ENCODE measurements at places on chromosomes 12 and 14.

DNA sequence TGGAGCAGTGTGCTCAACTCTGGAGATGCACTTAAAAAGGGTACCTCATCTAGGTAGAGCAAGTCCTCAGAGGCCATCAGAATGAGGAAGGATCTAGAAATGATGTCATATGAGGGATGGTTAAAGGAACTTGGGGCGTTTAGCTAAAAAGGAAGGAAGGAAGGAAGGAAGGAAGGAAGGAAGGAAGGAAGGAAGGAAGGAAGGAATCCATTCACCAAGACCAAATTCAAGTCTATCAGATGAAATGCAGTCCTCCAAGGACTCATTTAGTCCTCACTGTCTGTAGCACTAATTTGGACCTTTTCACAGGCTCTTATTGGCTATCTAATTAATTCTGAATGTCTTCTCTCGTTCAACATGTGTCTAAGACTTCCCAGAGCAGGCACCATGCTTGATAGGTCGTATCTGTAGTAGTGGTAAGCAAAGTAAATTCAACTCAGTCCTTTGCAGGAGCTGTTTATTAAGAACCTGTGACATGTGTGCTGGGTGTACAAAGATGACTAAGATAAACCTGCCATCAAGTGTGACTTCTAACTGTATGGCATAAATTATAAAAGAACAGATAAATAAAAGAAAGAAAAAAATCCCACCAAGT, 63.5 kb downstream of the LLPH start:
- no peak for DNase-seq

- no peak for DNase-seq
Observed at GRCh38 chr12:124620606-124621295, 53.3 kb upstream of the NCOR2 start.

DNA sequence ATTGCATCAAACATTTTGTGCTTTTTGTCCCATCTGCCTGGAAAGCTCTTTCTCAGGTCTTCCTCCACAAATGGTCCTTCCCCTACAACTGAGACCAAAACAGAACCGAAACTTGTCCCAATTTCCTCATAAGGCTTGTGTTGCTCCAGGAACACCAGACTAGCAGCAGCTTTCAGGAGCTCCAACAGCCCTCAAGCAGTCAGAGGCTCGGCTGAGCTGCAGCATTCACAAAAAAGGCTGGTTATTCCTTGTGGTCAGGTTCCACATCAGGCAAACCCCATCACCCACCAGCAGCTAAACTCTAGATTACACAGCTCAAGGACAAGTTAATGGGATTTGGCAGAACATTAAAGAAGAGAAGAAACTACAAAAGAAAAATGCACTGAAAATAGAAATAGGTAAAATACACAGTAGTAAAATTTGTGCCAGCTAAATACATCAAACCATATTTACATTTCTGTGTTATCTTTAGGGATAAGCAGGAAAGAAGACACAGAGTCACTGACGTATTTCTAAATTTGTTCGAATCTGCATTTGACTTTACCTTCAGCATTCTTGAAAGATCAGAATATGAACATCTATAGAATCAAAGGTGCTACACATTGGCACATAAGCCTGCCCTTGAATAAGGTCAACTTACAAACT, 141.2 kb downstream of the STXBP6 start:
- DNase-seq: no peak

DNA sequence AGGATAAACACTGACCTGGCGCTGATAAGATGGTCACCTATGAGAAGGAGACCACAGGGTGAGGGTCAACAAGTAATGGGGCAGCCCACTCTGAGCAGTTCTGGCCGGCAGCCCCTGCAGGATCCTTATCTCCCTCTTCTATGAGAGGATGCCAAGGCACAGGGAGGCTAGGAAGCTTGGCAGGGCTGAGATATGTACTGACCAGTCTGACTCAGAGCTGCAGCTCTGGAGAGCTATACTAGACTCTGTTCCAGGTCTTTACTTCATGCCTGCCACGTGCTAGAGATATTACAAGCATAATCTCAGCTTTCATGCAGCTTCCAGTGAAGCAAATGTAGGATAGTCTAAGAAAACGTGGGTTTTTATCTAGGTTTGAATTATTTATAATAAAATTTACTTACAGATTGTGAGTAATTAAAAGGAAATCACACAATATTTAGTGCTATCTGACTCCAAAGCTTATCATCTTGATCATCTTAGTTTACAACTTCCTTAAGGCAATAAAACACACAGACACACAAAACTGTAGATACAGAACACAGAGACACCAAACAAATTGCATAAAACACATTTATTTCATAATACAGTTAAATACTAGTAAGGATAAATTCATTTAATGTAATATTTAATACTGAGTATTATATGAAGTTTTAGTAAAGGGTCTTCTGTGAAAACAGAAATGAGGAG, 32.3 kb downstream of the GIT2 start:
- no peak for DNase-seq

GRCh38 chr12:45560689-45561088, 168.8 kb upstream of the ARID2 start:
- no peak for DNase-seq

GRCh38 chr14:68246786-68247105, 427.2 kb downstream of the RAD51B start:
- DNase-seq: no peak

- DNase-seq: no peak
Observed at GRCh38 chr12:6086316-6086715, 38.2 kb downstream of the VWF start.

- DNase-seq: no peak
Observed at GRCh38 chr12:30785630-30786029, 30.9 kb upstream of the CAPRIN2 start.

DNA sequence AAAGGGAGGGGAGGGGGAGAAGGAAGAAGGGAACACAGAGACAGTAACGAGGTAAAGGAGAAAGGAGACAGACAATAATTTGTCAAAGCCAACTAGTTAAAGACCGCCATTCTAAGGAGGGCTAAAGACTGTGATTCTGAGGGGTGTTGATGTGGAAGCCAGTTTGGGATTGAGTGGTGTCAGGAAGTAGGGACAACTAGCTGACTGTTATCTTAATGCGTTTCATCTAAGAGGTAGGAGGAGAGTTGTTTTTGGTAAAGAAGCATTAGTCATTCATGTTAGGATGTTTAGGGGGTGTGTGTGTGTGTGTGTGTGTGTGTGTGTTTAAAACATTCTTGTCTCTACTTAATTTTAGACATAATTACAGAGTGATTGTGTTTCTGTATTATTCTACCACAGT, 95.0 kb downstream of the INSM2 start:
- DNase-seq: no peak

GRCh38 chr12:89856431-89856830, 147.8 kb upstream of the ATP2B1 start:
- DNase-seq: peak; percentile 58

DNA sequence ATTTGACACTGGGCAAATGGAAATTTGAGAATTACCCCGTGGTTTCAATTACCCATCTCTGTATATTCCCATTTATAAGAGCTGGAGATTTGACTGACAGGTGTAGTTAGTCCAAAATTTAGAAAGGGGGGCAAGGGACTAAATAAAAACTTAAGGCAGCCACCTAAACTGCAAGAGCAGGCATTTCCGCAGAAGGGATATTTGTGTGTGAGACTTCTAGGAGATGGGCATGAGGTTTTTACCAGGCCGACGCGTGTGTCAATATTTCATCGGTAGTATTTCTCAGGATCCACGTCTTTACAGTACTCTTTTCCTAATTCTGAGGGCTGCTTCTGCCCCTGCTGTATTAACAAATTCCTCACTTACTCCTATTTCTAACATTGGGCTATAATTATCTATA, 1.4 kb downstream of the FAR2 start:
- no peak for DNase-seq

DNA sequence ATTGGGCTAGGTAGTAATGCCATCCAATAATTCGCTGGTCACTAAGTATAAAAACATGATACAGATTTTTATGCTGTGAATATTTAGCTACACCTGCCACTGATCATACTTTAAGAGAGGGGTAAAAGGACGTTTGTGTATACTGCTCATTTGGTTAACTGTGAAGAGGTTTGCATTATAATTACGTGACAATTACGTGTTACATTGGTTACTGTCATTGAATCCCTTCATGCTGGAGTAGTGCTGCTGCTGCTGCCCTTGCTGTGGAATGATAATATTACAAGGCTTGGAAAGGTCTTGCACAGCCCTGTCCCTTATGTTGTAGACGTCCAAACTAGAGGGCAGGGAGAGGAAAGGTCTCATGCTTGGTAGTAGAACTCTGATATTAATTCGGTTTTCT, 312.2 kb upstream of the ATP2B1 start:
- no peak for DNase-seq

GRCh38 chr12:32183650-32184049, 77.0 kb downstream of the BICD1 start:
- DNase-seq: no peak

- DNase-seq: no peak
Observed at GRCh38 chr14:91288876-91289275, 44.4 kb upstream of the GPR68 start.

GRCh38 chr14:21263284-21264024, 5.8 kb downstream of the HNRNPC start:
- DNase-seq: no peak

DNA sequence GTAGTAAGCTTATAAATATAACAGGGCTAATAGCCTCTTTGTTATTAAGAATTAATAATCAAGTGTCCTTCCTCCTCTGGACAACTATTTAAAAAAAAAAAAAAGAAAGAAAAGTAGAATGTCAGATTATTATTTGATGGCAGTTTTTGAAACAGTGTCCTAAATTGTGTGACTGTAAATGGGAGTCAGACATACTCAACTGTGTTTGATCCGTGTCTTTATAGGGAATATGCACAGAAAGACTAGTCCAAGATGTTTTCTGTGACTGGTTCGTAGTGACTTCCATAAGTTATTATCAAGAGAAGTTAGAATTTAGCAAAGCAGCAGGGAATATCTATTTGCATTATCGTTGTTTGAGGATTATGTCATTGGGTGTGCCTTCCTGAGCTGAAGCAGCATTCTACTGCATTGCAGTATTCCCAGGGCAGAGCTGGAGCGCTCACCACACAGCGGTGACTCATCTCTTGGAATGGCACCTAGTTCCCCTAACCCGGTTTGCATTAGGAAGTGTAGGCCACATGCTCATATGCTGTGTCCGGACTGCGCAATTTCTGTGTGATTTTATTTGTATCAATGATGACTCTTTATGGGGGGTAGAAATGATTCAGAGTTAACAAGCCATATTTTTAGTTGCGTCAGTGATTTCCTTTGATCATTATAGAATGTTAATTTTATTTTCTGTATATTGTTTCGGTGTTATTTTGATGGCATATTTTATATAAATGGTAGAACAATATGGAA, 7.9 kb downstream of the DYNC1H1 start:
- no peak for DNase-seq

- DNase-seq: no peak
Observed at GRCh38 chr14:30114051-30114450, 186.4 kb upstream of the PRKD1 start.

GRCh38 chr14:33414041-33414440, 475.4 kb downstream of the NPAS3 start:
- no peak for DNase-seq

DNA sequence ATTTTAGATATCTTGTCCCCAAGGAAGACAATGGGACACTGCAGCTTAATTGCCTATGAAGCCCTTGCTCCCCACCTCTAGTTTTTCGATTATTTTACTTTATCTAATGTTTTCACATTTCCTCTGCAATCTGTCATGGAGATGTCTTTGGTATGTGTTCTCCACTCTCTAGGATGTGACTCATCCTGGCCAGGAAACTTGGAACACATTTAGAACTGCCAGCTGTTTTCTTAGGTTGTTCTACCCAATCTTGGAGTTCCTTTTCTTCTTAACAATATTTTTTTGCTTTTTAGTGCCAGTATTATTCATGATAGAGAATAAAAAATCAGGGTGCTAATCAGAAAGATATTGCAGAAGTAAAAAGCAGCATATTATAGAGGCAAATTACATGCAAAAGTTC, 101.7 kb upstream of the CLEC14A start:
- no peak for DNase-seq

GRCh38 chr14:54761835-54762234, 140.8 kb downstream of the GCH1 start:
- DNase-seq: no peak

- peak; percentile 61 for DNase-seq
Observed at GRCh38 chr14:50521912-50522341, 10.4 kb downstream of the MAP4K5 start.

DNA sequence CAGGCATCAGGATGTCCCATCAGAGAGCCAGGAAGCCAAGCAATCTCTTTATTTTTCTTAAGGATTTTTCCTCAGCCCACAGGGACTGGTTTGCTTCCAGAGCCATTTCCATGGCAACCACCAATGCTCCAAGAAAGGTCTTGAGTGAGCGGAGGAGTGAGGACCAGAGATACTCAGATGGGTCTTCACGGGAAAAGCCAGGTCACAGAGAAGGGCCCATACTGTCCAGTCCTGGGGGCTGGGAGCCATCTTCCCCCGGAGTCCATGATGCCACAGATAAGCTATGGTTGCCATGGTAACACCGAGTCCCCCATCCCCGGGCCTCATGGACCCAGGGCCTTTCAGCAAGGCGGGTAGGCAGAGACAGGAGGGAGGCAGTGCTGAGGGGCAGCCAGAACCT, 28.6 kb downstream of the CMKLR1 start:
- no peak for DNase-seq

DNA sequence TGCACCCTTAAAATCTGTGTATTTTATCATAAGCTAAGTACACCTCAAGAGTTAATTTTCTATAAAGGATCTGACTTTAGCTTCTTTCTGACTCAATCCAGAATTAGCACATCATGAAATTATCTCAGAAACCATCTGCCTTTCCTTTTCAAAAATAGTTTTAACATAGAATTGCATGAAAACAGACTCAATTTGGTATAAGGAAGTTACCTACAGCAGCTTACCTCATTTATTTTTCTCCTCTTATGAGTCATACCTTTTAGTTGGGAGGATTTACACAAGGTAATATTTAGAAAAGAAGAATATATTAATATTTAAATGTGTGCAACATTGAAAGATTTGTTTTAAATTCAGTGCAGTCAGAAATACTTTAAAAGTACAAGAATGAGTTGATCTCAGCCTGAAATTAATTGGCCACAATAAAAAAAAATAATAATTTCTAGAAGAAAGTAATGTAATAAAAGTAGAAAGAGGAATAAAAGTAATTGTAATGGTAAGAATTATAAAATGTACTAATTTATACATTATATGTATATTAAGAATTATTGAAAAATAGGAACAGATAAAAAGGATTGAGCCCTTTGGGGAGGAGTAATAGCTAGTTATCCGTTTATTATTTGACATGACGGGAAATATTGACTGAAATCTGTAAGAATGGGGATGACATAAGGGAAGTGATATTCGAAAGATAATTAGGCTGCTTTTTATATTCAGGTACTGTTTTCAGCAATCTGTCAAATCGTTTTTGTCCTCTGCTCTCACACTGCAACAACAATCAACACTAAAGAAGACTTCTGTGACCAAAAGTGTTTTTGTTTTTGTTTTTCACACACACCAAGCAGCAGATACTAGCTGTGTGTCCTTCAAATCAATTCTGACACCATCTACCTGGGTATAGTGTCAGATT, 20.5 kb downstream of the ADAM21 start:
- DNase-seq: peak; percentile 71

All from GM06990 (cell line).